ENCODE measurements at places on chromosomes 3 and 15.
A peak's percentile ranks its signal among the peaks of the same experiment; 100 is the strongest.

- DNase-seq: no peak
Observed at GRCh38 chr3:46655271-46655670, 38.2 kb downstream of the ALS2CL start.

DNA sequence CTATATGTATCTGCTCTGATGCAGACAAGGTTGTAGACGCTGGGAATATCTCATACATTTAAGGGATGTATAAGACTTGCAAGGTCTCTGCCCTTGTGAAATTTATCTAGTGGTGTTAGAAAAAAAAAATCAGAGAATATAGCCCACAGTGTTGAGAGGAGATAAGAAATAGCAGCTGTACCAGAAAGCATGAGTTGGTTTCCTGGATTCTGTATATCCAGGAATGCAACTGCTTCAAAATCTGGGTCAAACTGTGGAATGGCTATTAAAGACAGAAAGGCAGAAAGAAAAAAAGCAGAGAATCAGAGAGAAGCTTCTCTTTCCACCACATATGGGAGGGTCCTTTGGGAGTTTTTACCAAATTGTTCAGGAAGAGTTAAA is 1.5 kb upstream of the TMEM212 start:
- DNase-seq: no peak

DNA sequence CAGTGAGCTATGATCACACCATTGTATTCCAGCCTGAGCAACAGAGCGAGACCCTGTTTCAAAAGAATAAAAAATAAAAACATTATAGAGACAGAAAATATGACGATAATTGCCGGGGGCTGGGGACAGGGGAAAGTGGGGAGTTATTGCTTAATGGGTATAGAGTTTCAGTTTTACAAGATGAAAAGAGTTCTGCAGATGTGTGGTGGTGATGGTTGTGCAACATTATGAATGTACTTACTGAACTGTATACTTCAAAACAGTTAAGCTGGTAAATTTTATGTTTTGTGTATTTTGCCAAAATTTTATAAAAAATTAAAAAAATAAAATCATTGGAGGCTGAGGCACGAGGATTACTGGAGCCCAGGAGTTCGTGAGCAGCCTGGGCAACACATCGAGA is 24.8 kb upstream of the ZNF774 start:
- no peak for DNase-seq

DNA sequence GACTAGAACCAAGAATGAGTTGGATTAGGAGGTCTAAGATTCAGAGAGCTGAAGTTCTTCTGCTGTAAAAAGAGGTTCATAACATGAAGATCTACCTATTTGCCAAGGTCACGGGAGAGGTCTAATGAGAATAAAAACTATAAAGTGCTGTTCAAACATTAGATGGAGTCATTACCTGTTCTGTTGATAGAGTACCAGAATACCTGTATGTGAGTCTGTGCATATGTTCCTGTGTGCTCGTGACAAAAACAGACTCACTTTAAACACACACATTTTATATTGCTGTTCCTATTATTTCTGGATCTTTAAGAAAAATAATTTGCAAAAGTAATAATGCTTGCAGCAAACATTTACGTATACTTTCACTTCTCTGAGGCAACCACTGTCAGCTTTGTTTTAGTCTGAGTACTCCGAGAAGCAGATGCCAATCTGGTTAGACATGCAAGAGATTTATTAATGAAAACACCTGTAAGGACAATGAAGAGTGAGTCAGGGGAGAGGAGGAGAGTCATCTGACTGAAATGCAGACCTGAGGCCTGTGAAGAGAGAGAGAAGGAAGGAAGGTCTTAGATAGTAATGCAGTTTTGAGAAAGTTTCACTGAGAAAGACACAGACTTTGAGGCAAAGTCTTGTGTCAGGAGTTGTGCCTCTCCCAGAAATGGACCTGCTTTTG is 221.2 kb downstream of the SQOR start:
- DNase-seq: peak; percentile 12

GRCh38 chr15:88695101-88695500 is 56.3 kb downstream of the ISG20 start:
- no peak for DNase-seq

DNA sequence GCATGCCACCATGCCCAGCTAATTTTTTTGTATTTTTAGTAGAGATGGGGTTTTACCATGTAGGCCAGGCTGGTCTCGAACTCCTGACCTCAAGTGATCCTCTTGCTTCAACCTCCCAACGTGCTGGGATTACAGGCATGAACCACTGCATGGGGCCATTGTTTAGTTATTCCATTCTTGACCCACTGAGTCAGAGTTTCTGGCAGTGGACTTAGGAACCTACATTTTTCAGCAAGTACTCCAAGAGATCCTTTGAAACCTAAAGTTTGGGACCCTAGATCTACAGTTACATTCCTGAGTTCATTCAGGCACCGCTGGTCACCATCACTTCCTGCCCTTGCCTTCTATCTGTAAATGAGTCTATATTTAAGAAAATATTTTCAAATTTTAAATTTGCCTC is 1.4 kb upstream of the TNFSF10 start:
- no peak for DNase-seq

DNA sequence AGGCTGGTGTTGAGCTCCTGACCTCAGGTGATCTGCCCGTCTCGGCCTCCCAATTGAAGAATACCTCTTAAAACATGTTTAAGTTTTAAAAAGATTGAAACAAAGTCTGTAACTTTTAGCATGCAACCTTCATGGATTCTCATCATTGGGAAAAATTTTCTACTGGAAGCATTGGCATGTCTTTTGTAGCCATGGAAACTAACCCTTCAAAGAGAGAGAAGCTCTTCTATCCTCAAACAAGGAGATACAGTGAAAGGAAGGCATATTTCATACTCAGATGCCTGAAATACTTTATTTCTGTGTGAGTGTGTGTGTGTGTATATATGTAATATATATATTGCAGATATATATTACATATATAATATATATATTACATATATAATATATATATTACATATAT is 154.9 kb downstream of the CHDH start:
- no peak for DNase-seq

DNA sequence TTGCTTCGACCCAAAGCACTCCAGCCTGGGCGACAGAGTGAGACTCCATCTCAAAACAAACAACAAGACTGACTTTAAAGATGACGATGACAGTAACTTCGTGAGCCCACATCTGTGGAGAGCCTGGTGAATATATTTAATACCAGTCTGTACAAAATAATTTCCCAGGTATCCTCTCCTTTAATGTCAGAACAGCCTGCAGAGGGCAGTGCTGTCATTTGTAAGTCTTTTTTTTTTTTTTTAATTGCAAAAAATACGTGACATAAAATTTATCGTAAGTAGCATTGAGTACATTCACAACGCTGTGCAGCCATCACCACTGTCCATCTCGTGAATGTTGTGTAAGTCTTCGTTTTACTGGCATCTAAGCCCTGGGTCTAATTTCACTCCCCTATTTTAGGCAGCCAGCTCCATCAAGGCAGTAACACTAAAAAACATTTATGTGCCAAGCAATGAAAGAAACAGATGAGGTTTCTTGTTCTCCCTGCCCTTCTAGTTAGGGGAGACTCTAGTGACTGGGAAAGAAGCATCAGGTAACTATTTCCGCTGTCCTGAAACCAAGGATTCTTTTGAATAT is 1.4 kb downstream of the HTD2 start:
- no peak for DNase-seq

GRCh38 chr3:5002174-5002870 is 23.1 kb downstream of the BHLHE40 start:
- no peak for DNase-seq

- DNase-seq: no peak
Observed at GRCh38 chr3:133181392-133182150, 143.4 kb downstream of the TMEM108 start.

GRCh38 chr3:53850895-53851294 is 4.5 kb downstream of the IL17RB start:
- DNase-seq: no peak

DNA sequence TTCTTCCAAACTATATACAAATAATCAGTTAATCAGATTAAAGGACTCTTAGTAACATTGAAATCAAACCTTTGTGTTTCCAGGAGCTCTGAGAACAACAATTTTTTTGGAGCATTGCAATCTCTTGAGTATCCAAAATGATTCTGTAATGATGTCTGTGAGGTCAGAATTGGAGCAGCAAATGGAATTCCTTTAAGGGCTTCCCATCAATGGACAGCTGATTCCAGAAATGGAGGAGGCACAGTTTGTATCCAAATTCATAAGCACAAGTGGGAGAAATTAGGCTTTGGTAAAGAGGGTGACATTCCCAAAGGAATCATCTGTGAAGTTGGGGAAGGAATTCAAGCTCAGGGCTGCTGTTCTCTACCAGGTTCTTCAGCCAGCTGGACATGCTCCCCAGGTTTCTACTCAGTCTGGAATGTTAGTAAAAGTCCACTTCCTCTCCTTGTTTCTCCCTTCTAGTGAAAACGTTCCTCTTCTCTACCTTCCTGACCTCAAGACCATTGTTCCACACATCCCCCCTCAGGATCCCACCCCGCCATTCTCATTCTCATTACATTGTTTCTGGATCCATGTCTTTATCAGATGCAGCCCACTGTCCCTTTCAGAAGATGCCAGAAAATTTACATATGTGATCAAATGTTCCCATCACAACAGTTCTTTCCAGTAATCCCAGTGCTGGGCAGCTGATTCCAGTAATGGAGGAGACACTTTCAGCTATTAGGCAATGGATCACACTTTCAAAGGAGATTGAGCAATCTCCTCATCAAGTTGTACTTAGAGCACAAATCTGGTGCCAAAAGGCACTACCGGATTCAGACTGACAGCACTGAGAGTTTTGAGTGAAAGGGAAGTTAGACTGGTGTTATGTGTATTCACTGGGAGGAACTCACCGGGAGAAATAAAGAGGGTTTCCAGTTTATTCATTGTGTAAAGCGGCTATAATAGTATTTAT is 391.3 kb upstream of the TPRG1 start:
- no peak for DNase-seq

- no peak for DNase-seq
Observed at GRCh38 chr3:78844307-78844706, 923.5 kb downstream of the ROBO1 start.

DNA sequence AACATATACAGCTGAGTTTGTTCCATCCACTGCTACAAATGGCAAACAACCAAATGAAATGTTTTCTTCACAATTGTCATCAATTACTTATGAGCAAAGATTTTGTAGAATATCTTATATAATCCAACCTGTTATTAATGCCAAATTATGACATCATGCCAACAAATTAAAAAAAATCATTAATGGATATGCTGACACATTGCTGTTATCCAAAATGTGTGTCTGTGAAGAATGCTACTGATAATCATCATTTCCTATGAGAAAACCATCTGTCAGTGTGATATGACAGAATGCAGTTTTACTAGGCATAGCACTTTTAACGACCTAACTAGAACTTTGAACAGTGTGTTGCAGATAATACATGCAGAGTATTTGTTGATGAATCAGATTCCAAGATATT is 556.5 kb upstream of the KCNMB2 start:
- DNase-seq: no peak

- peak; percentile 54 for DNase-seq
Observed at GRCh38 chr15:41660235-41661077, at the start of gene MGA. MGA (plus strand) TSS chr15:41660405.

- peak; percentile 63 for DNase-seq
Observed at GRCh38 chr3:132569580-132569979, 27.5 kb upstream of the ACKR4 start.

GRCh38 chr3:95460274-95460673 is 1354.1 kb upstream of the EPHA6 start:
- DNase-seq: no peak

- DNase-seq: no peak
Observed at GRCh38 chr15:96184297-96184696, 146.2 kb upstream of the NR2F2 start.

GRCh38 chr15:37599156-37599555 is 335.3 kb upstream of the TMCO5A start:
- DNase-seq: no peak

DNA sequence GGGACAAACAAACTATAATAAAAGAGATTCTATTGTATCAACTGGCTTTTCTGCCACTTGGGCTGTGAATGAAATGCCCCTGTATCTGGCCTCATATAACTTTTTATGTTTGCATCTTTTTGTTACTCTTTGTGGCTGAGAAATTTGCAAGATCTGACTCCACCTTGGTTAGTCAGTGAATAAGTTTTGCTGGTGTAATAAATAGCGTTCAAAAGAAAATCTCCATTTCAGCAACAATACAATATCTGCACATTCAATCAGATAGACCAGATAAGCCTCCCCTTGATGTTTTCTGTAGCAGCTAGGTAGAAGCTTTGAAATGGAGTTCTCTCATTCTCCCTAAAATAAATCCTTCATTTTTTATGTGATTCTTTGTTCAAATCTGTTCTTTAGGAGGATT is 12.0 kb downstream of the TRAT1 start:
- no peak for DNase-seq

DNA sequence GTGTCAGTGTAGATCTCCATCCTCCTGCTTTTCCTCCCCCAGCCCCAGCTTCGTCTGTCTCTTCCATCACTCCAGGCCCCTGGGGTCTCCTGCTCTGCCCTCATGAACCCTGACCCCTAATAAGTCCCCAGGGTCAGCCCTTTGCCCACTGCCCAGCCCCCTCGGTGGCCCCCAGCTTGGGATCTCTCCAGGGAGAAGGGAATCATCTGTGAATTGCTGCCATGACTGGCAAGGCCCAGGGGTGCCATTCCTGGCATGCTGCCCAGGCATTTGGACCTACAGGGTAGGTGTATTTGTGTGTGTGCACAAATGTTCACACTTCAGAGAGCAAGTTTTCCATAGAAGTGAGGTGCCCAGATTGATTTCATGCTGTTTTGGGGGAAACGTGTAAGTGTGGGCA is 5.9 kb upstream of the TBC1D21 start:
- DNase-seq: no peak
